ENCODE measurements at places on chromosomes 5 and 9. TPM values are rescaled to one million over a fixed set of nuclear protein-coding genes. Genes with fewer than 3 reads are reported as not detected.

Gene GLIPR2
- 41.4 TPM for total RNA-seq

Gene ZNF658
- 5.4 TPM for total RNA-seq

Gene PCDHA12
- total RNA-seq = 0.28 TPM

Gene ERGIC1
- 152 TPM for total RNA-seq

Gene STPG3
- total RNA-seq = not detected

Gene DCTN3
- 79.2 TPM for total RNA-seq

Data from regular cardiac myocyte (primary cell).